ENCODE measurements at places on chromosomes 16 and 17.

DNA sequence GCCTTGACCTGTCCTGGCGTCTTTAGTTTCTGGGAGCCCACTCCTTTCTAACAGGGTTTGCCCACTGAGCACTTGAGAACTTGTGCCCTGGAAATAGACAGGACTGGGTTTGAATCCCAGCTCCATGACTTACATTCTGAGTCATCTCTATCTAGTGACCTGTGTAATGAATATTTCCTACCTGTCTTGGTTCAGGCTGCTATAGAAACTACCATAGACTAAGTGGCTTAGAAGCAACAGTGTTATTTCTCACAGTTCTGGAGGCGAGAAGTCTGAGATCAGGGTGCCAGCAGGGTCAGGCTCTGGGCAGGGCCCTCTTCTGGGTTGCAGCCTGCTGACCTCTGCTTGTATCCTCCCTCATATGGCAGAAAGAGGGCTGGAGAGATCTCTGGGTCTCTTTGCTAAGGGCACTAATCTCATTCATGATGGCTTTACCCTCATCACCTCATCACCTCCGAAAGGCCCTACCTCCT is 110.7 kb upstream of the DHX40 start:
- DNase-seq: no peak

DNA sequence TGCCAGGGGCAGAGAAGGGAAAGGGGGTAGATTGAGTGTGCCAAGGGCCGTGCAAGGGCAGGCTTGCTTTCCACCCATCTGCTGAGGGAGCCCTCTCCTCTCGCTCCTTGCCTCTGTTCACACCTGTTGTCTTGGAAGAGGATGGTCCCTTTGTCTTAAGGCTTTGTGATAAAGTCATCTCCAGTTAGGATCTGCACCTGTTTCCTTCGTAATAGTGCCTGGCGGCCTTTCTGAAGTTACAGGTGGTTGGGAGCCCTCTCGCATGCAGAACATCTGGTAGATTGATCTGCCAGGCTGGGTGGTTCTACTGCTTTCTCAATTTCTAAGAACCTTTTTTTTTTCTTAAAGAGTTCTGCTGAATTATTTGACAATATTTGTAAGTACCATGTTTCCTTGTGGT is 16.3 kb downstream of the UBFD1 start:
- DNase-seq: no peak

- no peak for DNase-seq
These were observed 89.7 kb upstream of the CDYL2 start for GRCh38 chr16:80894091-80894490.

GRCh38 chr17:66747578-66748275 is 87.2 kb upstream of the CACNG5 start:
- no peak for DNase-seq

DNA sequence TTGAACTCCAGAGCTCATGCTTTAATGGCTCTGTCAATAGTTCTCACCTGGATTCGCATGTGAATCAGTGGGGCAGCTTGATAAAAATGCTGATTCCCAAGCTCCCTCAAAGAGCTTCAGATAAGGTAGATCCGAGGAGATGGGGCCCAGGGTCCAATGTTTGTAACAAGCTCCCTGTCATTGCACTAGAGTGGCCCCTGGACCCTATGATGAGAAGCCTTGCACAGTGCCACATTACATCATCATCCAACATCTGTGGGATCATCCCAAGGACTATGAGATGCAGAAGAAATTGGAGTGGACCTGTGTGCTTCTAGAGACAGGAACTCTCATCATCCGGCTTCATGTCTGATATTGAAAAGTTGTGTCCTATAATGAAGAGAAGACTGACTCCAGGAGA is 340.8 kb downstream of the SHISA9 start:
- DNase-seq: no peak

DNA sequence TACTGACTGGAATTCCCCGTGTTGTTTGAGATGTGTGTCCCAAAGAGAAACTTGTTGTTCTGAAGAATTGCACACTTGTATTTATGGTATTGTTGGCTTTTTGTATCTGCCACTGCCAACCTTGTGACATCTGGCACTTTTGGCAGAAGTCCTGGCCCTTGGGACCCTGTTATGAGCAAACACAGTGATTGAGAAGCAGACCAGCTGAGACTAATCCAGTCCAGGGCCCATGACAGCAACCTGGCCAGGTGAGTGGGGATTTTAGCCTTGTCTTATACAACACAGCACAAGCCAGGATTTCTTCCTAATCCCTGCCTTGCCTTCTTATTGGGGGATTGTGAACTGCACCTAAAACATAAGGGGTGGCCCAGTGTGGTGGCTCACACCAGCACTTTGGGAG is 80.0 kb downstream of the NTN1 start:
- DNase-seq: no peak

DNA sequence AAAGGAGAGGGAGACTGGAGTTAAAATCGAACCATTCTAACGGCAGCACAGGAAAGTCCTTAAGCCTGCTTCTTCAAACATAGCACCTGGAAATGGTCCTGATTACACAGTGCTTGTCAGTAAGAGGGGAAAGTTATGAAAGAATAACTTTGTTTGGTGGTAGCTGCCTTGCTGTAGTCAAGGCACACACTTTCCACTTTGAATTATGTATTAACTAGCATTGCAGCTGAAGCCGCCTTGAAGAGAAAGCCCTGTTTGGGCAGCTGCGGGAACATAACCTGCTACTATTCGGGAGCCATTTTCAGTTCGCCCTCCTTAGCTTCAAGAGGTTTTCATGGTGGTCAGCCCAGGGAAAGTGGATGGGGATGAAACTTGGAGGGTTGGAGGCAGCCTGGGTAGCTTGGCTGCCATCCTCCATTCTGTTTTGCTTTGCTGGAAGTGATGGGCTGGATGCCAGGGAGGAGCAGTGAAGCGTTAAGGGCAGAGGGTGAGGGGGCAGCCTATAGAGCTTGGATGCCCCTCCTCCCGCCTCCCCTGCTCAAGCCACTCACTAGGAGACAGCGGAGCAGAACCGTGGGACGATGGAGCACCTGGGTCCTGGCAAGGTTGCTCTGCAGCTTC is 5.3 kb upstream of the HAS3 start:
- DNase-seq: no peak
